ENCODE measurements at places on chromosomes 13 and 19.

DNA sequence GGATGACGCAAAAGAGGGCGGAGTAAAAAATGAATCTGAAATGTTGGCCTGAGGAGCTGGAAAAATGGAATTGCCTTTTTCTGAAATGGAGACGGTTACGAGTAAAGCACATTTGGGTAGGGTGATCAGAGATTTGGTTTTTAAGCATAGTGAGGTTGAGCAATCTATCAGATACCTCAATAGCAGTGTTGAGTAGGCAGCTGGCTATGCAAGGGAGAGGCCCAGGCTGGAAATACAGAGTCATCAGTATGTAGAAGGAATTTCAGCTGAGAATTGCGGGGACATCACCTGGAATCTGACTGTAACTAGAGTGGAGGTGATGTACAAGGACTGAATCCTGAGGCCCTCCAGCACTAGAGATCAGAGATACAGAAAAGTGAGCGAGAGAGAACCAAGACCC, 224.8 kb downstream of the LMO7 start:
- DNase-seq: no peak

- DNase-seq: no peak
Measured at GRCh38 chr13:43301346-43301969, 278.1 kb downstream of the DNAJC15 start.

GRCh38 chr19:41276231-41276630, 12.1 kb downstream of the HNRNPUL1 start:
- no peak for DNase-seq

GRCh38 chr19:3145909-3146676, 10.3 kb downstream of the GNA15 start:
- DNase-seq: no peak

GRCh38 chr13:40624383-40624782, 42.1 kb downstream of the FOXO1 start:
- DNase-seq: peak; percentile 29

GRCh38 chr13:105902396-105902795, 633.1 kb downstream of the EFNB2 start:
- no peak for DNase-seq

DNA sequence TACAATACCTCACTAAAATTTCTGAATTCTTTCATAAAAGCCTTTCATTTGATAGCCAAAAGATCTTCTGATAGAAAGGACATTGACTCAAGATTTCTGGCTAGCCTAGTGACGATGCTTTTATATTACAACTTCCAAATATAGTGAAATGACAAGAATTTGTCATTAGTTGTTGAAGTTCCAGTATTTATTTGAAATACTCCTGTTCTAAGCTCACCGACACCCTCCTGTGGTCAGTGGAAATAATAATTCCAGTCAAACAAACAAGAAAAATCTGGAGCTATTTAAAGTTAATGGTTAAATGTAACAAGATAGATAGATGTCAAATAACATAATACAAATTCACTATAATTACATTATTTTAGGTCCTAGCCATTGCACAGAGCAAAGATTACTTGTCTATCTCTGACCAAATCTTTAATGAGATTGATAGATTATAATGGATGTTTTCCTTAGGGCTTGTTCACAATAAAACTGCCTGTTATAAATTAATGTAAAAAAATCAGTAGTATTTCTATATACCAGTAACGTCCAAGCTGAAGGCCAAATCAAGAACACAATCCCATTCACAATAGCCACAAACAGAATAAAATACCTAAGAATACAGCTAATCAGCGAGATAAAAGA, 195.5 kb downstream of the RGCC start:
- DNase-seq: peak; percentile 55
